ENCODE measurements at places on chromosomes 13 and 19.

- DNase-seq = no peak
These were observed 1238.9 kb downstream of the UQCRFS1 start for GRCh38 chr19:27974082-27974513.

- DNase-seq = no peak
These were observed 154.4 kb downstream of the GGACT start for GRCh38 chr13:100434010-100434763.

- DNase-seq = no peak
These were observed 15.5 kb downstream of the GJB2 start for GRCh38 chr13:20177049-20177831.

- no peak for DNase-seq
These were observed 244.8 kb upstream of the KLHL1 start for GRCh38 chr13:70353096-70353495.

DNA sequence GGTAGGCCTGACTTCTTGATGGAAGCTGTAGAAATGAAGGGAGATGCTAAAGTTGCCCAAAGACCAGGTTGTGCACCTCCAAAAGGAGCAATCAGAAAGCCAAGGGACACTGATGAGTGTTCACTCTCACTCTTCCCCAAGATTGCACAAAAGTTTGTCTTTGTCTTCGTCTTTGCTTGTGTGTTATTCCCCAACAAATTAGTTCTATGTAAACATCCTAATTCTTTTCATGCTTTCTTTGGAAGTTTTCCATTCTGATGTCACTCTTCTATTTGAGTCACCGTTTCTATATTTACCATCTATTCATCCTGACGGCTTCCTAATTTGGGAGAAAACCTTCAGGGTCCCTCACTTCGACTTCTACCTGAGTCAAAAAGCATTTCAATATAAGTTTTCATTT, 3.7 kb upstream of the TMEM272 start:
- DNase-seq = no peak

GRCh38 chr13:67139551-67139950, 90.6 kb downstream of the PCDH9 start:
- DNase-seq = no peak

GRCh38 chr19:6718741-6719539, 1.5 kb downstream of the C3 start:
- DNase-seq = no peak

DNA sequence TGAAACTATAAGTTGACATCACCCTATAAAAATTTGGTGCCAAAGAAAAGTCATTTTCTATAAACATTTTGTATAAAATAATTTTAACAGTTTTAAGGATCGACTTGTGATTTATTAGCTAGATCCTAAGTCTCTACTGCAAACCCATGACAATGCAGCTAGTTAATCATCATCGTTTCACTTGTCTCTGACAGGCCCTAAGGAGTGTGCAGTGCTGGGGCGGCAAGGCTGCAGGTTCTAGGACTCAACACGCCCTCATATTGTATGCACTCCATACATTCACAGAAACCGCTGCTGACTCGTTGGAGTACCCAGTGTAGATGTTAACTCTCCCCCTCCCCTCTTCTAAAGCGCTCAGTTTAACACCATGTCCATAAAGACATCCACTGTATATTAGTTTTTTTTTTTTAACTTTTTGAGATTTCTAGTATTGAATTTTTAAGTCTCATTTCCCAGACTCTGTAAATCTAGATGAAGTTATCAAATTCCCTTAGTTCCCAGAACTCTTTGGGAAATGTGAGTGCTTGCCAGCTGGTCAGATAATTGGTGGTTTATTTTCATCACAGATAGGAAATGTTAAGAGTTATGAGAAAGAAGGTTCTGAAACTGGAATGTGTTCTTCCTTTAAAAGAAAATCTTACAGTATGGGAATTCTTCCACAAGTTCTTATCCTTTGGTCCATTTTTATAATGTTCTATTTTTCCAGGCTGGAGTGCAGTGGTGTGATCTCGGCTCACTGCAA, 162.8 kb upstream of the RNF113B start:
- no peak for DNase-seq

DNA sequence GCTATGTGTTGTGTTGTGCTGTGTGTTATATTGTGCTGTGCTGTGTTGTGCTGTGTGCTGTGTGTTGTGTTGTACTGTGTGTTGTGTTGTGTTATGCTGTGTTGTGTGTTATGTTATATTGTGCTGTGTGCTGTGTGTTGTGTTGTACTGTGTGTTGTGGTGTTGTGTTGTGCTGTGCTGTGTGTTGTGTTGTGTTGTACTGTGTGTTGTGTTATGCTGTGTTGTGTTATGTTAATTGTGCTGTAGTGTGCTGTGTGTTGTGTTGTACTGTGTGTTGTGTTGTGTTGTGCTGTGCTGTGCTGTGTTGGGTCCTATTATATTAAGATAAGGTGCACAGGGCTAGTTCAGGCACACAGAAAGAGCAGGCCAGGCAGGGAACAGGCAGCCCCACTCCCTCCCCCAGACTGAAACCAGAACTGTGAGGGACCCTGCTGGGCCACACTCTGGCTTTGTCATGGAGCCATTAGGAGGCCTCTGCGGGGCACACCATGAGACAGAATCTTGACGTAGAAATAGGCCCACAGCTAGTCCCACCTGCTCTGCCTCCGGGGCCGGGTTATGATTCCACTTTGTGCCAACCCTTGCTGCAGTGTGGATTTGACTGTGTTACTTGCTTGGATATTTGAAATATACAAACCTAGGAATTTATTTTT, 12.1 kb downstream of the SOX1 start:
- no peak for DNase-seq

- no peak for DNase-seq
These were observed 12.7 kb downstream of the SUGT1 start for GRCh38 chr13:52665325-52665724.

DNA sequence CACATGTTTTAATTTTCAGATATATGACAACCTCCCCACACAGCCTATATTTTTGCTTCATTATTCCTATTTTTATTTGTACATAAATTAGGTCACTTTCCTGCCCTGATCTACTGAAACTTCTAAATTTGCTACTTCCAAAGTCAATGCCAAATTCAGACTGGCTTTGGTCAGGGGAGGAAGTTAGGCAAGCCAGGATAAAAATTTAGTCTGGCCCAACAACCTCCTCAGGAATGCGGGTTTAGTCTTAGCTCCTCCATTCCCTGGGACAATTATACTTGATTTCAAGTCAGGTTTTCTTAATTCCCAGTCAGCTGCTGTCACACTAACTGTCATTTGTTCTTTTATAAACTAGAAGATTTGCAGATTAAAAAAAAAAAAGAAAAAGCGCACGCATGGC, 84.3 kb downstream of the TM9SF2 start:
- no peak for DNase-seq

GRCh38 chr19:19083413-19084178, 19.8 kb downstream of the SLC25A42 start:
- DNase-seq = no peak

GRCh38 chr19:18650021-18650390, 13.2 kb downstream of the KLHL26 start:
- DNase-seq = no peak

GRCh38 chr13:100675661-100676129, 1.1 kb upstream of the TMTC4 start:
- no peak for DNase-seq

GRCh38 chr19:54480051-54480450, 7.0 kb upstream of the CDC42EP5 start:
- DNase-seq = no peak

GRCh38 chr13:27440408-27440807, 10.0 kb downstream of the MTIF3 start:
- no peak for DNase-seq

DNA sequence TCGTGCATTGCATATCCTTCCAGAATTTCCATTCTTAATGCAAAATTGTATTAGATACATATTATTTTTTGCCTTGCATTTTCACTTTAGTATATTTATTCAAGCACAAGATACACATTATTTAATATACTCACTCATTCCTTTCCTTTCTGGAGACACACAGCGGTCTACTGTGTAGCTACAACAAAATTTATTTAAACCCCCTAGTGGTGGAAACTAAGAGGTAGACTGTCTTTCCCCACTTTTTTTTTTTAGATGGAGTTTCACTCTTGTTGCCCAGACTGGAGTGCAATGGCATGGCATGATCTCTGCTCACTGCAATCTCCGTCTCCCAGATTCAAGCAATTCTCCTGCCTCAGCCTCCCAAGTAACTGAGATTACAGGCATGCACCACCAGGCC, 2040.3 kb upstream of the PCDH20 start:
- DNase-seq = no peak

GRCh38 chr19:55492362-55492944, 4.2 kb downstream of the SSC5D start:
- no peak for DNase-seq

- no peak for DNase-seq
These were observed 36.2 kb downstream of the CLDN10 start for GRCh38 chr13:95588721-95589120.

GRCh38 chr13:32669030-32669646, 82.9 kb downstream of the PDS5B start:
- no peak for DNase-seq

DNA sequence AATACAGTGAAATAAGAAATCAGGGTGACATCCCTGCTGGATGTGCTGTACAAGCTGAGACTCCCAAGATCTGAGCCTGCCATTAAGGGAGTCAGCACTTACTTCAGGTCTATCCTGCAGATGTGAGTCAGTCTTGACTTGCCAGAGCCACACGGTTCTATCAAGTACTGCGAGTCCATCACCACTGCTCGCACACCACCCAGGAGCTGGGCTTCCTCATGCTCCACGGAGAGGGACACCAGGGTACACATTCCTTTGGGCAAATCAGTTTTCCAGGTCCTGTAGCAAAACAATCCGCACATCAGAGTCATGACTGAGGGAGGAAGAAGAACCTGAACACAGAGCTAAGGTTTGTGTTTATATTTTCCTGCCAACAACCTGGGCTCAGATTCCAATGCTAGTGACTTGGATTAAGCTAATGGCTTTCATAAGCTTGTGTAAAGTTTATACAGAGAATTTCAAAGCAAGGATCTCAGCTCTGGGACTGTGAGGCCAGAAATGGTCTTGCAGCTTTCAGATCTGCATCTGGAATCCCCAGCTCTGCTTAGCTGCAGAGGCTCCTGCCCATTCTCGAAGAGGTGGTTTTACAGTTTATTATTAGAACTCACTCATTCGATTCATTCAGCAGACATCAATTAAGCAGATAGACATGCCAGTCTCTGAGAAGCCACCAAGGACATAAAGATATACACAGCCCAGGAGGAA, 90.6 kb downstream of the KL start:
- DNase-seq = peak; percentile 84

- no peak for DNase-seq
These were observed 43.8 kb downstream of the KLF12 start for GRCh38 chr13:74090397-74090796.

DNA sequence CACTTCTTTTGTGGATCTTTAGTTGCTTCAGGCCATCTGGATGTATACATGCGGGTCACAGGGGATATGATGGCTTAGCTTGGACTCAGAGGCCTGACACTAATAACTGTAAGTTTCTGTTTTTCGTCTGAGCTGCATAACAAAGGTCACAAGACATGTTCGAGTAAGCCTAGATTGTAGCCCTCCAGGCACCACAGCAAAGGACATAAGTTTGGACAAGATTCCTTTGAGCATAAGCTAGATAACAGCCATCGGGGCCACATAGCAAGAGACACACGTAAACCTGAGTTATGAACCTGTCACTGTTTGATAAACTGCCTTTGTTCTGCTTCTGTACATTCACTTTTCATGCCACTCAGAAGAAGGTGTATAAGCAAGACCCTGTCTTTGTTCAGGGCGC, 14.6 kb downstream of the IGFL3 start:
- no peak for DNase-seq

GRCh38 chr13:31846182-31846938, 107.0 kb downstream of the RXFP2 start:
- DNase-seq = peak; percentile 93

- DNase-seq = peak; percentile 95
These were observed at the start of gene ZNF614 for GRCh38 chr19:52028027-52028779. ZNF614 (minus strand) TSS chr19:52028379; CDS start chr19:52025745, 2,634 bp downstream.

DNA sequence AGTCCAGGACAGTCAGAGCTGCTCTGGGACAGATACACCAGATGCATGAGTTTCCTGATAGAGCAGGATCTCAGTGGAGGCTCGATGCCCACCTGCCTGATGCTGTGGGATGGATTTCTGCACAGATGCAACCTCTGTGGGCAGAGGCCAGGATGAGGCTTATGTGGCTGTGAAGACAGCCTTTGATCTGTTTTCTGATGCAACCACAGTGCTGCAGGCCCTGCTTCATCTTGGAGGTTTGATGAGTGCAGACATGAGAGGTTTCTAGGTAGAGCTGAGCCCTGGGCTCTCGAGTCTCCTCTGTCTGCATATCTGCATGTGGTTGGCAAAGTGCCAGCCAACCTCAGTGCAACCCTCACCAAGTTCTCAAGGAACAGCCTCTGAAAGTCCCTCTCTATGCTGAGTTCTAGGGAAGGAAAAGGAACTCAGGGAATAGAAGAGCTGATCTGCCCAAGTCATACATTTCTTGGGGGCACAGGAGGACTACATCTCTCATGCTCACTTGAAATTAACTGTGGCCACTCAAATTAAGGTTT, 23.1 kb upstream of the TSHZ3 start:
- no peak for DNase-seq

- DNase-seq = no peak
These were observed 6.5 kb downstream of the TMEM255B start for GRCh38 chr13:113765564-113765910.

GRCh38 chr13:83184150-83184475, 698.2 kb downstream of the SLITRK1 start:
- DNase-seq = no peak

DNA sequence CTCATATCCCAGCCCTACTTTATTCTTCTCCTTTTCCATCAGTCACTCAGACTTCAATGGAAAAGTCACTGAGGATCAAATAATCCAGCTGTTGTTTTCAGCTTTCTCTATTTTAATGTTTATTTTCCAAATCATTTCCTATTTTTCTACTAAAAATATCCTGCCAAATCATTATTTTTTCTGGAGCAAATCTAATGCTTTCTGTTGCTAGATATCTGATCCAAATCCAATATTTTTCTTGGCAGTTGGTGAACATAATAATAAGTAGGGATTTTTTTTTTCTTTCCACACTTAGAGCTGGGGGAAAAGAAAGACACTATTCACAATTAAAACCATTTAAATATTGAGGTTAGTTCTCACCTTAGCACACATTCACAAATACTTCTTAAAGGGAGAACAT, 656.1 kb downstream of the DACH1 start:
- no peak for DNase-seq

Data from esophagus muscularis mucosa (tissue), 4 donors.